ENCODE measurements at places on chromosomes 6 and 20.

DNA sequence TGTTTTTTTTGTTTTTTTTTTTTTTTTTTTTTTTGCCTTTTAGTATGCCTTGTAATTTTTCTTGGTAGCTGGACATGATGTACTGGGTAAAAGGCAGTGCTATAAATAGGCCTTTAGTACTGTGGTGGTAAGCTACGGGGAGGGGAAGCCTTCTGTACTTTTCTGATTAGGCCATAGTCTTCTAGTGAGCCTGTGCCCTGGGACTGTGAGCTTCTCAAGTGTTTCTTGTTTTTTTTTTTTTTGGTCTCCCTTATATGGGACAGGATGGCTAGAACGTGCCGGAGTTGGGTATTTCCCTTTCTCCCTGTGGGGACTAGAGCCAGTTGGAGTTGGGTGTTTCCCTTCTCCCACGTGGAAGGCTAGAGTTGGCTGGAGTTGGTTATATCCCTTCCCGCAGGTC is 59.4 kb upstream of the PRELID3B start:
- DNase-seq = no peak

- DNase-seq = peak; percentile 58
These were observed 44.0 kb upstream of the ZBTB24 start for GRCh38 chr6:109526905-109527628.

DNA sequence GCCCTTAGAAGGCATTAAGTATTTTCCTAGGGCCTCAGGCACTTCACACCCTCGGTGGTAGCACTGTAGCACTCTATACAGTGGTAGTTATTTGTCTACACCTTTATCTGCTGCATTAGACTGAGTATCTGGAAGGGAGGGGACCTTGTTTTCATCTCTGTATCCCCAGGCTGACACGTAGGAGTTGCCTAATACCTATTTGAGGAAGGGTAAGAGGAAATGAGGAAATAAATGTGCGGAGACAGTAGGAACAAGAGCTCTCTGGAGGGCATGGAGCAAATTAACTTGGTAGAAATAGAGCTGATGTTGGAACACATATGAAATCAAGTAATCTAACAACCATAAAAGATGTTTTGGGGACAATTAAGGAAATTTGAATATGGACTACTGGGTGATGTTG is 3.9 kb downstream of the CNPY3 start:
- DNase-seq = no peak

DNA sequence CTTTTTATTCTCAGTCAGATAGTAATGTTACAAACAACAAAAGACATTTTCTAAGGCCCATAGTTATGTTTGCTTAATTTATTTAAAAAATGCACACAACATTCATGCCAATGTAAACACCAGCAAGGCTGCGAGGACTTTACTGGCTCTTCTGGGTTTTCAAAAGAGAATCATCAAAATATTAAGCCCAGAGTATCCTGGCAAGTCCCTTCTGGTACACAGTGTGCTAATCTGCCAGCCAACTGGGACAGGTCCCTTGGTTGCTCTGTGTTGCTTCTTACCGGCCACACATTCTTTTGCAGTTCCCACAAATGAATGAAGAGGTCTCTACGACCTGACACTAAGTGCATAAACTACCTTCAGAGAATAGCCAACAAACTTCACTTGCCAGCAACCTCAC is 42.6 kb upstream of the SPDEF start:
- no peak for DNase-seq

GRCh38 chr6:124984668-124985338 is 22.6 kb downstream of the RNF217 start:
- DNase-seq = peak; percentile 69

DNA sequence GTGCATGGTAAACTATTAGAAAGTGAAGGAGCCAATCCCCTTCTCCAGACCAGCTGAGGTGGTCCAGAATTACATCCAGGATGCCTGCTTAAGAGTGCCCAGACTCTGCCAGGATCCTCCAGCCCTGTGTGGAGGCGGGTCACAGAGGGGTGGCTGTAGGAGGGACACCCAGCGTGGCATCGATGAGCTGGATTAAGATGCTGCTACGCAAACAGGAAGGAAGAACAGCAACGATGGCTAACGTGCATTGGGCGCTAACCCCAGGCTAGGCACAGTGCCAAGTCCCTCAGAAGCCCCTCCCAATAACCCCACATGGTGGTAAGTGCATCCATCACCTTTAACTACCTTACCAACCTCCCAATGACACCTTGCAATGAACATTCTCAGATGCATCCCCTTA is 63.9 kb upstream of the MRPS10 start:
- DNase-seq = no peak

DNA sequence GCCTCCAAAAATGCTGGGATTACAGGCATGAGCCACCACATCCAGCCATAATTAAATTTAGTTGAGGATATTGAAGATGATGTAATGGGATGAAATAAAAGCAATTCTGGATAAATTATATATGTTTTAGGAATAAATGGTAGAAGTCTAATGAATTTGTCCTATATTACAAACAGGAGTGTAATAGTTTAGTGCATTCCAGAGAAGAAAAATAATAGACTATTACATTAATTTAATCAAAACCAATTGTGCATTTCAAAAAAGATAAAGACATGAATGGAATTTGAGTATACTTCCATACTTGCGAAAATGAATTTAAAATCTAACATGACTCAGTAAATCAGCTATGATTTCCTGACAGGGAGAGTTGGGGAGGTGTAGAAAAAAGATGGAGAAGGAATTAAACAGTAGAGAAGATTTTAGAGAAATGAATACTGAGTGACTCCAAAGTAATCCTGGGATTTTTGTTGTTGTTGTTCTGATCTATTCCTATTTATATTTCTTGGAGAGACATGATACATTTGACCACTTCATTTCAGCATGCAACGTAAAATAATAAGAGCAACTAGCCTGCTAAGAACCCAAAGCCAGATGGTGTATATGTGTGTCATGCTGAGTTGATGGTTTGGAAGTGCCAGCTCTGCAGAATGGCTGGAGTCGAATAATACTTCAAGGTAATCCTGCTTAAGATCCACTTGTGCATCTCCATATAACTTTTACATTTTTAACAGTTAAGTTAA is 67.4 kb downstream of the AIG1 start:
- no peak for DNase-seq

Measured in bronchial epithelial cell (primary cell).